ENCODE measurements at places on chromosomes 6 and 20. TPM values are rescaled to one million over a fixed set of nuclear protein-coding genes. Genes with fewer than 3 reads are reported as not detected.

DNA sequence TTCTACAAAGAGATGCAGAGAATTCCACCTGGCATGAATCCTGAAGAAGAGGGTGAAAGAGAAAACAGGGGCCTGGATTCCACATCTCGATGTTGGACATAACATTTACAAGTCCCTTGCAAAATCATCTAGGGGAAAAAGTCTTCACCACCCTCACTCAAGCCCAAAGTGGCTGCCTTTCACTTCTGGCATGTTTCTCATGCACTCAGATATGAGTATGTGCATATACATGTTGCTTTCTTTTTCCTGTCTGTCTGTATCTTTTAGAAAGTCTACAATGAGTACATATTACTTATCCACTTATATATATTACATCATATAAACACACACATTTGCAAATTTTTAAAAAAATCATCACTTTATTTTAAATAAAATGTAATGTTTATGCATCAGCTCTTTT, 159.3 kb downstream of the KIF6 start:
- DNase-seq: no peak

GRCh38 chr6:75210885-75211739, 5.3 kb upstream of the COL12A1 start:
- no peak for DNase-seq

GRCh38 chr6:116022841-116023445, 37.7 kb downstream of the FRK start:
- DNase-seq: no peak

DNA sequence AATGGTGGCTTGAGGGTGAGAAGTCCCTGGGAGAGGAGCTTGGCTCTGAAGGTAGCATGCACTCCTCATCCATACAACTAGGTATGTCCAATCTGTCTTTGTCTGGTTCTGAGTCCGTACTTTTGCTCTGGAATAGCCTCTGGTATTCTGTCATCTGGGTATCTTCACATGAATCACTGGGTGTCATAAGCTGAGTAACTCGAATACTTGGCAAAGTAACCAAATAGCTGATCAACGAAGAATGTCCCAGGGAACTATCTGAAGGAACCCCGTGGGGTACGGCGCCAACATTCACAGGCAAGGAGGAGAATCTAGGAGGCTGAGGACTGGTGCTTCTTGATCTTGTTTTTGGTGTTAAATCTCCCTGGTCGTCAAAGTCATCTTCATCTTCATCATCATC, 184.8 kb downstream of the HIVEP2 start:
- no peak for DNase-seq

MAK gene
- 0.07 TPM for total RNA-seq

GATA5 gene
- total RNA-seq: 18.1 TPM

VSTM2L gene
- total RNA-seq: 10.3 TPM

All from left ventricle myocardium superior (tissue), 1 donor.